Renal cortical epithelial cell (primary cell): ENCODE measurements at places on chromosomes 7 and 10. TPM values are rescaled to one million over a fixed set of nuclear protein-coding genes. Genes with fewer than 3 reads are reported as not detected.

DNA sequence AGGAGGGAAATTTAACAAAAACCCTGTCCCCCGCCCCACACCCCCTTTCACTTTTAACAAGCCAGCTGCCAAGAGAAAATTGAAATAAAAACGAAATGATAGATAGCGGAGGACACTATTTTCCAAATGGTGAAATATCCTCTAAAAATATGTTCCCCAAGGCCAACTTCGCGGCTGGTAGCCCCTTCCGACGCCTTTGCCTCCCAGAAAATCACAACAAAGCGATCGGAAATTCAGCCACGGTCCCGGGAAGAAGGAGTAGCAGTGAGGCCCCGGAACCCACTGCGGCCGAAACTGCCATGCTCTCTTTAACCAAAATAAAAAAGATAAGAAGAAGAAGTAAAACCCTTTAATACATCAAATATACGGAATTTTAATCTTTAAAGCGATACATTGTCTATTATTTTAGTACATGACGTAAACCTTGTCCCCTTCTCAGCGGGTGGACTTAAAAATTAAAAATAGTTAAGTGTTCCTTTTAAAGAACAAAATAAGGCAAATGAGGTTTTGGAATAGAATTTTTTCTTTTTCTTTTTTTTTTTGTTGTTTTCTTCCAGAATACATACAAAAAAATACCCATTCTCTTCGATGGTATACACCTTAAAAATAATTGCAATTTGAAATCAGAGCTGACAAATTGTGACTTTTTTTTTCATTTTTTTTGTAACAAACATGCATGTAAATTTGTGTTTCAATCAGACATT is 3.9 kb downstream of the ZNF503 start:
- DNase-seq, result no peak

- peak; percentile 84 for DNase-seq
Measured at GRCh38 chr10:33293076-33293475, 41.4 kb downstream of the NRP1 start.

GRCh38 chr10:24210501-24210900 is 1.6 kb downstream of the KIAA1217 start:
- DNase-seq, result no peak

- peak; percentile 43 for DNase-seq
Measured at GRCh38 chr7:52764492-52765169, 270.8 kb upstream of the POM121L12 start.

DNA sequence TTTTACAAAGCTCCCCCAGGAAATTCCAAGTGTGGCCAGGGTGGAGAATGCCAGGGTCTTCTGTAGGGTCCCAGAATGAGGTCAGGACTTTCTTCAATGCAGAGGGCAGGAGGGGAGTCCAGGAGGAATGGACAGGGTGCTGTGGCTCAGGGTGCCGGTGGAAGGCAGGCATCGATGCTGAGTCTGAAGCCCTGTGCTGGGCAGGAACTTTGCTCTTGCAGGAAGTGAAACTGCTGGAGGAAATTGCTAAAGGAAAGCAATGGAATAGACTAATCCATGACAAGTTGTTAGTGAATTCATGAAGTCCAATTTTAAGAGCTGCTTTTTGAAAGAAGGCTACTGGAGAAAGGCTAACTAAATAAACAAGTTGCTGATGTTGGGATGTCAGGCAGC is 14.8 kb downstream of the PTPRE start:
- no peak for DNase-seq

DNA sequence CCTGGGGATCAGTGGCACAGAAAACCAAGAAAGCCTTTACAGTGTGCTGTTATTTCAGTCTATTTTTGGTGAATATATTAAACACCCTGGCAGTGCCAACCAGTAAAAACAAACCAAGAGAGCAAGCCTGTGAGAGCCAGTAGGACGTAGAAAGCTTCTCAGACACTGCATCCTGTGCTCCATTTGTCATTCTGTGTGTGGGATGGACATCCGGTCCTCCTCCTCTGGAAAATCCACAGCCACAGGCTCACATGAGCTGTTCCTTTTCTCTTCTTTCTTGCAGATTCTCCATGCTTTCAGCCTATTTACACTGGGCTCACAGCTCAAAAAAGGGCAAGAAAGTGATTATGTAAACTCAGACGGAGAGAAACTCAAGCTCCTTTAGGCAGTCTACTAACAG is 119.7 kb upstream of the YAE1 start:
- DNase-seq, result no peak

GRCh38 chr7:47601119-47601880 is 19.4 kb upstream of the TNS3 start:
- DNase-seq, result peak; percentile 93

- DNase-seq, result no peak
Measured at GRCh38 chr7:34842782-34843181, 184.8 kb downstream of the NPSR1 start.

DNA sequence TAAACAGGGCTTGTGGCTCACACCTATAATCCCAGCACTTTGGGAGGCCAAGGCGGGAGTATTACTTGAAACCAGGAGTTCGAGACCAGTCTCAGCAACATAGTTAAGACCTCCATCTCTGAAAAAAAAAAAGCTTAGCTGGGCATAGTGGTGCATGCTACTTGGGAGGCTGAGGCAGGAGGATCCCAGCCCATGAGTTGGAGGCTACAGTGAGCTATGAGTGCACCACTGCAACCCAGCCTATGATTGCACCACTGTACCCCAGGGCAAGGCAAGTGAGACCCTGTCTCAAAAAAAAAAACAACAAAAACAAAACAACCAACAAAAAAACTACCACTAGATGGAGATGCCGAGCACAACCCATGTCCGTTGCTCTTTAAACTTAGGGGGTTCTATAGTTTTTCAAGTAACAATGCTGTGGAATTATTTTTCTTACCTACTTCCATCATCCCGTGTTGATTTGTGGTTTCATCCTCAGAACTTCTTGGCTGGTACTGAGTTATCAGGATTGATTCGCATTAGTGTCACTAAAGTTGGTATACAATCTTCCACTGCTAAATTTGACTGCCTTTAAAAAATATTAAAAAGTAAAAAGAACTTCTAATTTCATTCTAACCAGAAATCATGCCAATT is 12.2 kb upstream of the REPIN1 start:
- no peak for DNase-seq

DNA sequence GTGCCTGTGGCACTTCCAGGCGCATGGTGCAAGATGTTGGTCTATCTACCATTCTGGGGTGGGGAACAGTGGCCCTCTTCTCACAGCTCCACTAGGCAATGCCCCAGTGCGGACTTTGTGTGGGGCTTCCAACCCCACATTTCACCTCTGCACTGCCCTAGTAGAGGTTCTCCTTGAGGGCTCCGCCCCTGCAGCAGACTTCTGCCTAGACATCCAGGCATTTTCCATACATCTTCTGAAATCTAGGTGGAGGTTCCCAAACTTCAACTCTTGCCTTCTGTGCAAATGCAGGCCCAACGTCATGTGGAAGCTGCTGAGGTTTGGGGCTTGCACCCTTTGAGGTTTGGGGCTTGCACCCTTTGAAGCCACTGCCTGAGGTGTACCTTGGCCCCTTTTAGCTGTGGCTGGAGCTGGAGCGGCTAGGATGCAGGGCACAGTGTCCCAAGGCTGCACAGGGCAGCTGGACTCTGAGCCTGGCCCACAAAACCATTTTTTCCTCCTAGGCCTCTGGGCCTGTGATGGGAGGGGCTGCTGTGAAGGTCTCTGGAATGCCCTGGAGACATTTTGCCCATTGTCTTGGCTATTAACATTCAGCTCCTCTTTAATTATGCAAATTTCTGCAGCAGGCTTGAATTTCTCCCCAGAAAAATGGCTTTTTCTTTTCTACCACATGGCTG is 130.6 kb upstream of the EFCAB10 start:
- DNase-seq, result no peak

- peak; percentile 61 for DNase-seq
Measured at GRCh38 chr10:68156373-68157185, 47.3 kb downstream of the MYPN start.

DNA sequence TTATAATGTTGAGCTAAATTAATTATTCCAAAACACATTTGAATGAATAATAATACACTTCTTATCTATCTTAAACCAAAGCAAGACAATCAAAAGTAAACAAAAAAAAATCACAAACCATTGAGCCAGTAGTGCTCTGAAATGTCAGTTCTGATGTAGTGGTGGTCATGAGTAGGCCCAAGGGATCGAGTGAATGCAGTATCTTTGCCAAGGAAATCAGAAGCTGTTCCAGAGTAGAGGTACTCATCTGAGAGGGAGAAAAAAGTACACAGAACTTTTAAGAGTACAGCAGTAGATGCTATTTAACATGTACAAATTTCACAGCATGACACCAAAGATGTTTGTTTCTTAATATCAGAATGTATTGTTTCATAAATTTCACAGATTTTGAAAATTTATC is 121.5 kb downstream of the SEMA3D start:
- no peak for DNase-seq

Gene DRGX
- total RNA-seq, result not detected in 2 replicates

Gene TMEM213
- total RNA-seq, result 1.2 TPM in 1 of 2 replicates, not detected in the other

Gene SLC16A12
- total RNA-seq, result 27.6 and 110 TPM in 2 replicates

Gene METTL2B
- 34.8 and 63.4 TPM in 2 replicates for total RNA-seq

Gene GFRA1
- 112 and 135 TPM in 2 replicates for total RNA-seq

Gene ZNF117
- total RNA-seq, result 6.1 and 16.9 TPM in 2 replicates

Gene PPIF
- 48.6 and 58.7 TPM in 2 replicates for total RNA-seq

Gene CYP3A7
- not detected in 2 replicates for total RNA-seq

Gene PAX4
- total RNA-seq, result not detected in 2 replicates

Gene TEX36
- not detected in 2 replicates for total RNA-seq

Gene FRMD4A
- total RNA-seq, result 8.5 and 18.6 TPM in 2 replicates

Gene PNLIP
- not detected in 2 replicates for total RNA-seq
